Body of pancreas (tissue), 4 donors: ENCODE measurements at places on chromosomes 1 and 21. TPM values are rescaled to one million over a fixed set of nuclear protein-coding genes. Genes with fewer than 3 reads are reported as not detected.

The ZNF648 gene
- 1.8 TPM for total RNA-seq

The WDR77 gene
- total RNA-seq = 18.2 TPM

The E2F2 gene
- total RNA-seq = not detected

The SPATA17 gene
- 0.52 TPM for total RNA-seq

The NTNG1 gene
- total RNA-seq = 4.9 TPM
